ENCODE measurements at places on chromosomes 4 and X. TPM values are rescaled to one million over a fixed set of nuclear protein-coding genes. Genes with fewer than 3 reads are reported as not detected.

GRCh38 chrX:143788265-143788664 lies 67.7 kb upstream of the SPANXN2 start:
- no peaks in the 10 kb centered on the region for H3K36me3 ChIP-seq
- H3K27ac ChIP-seq, result no peak overlapping the region
- DNase-seq, result no peak
- no peaks in the 10 kb centered on the region for H3K27me3 ChIP-seq
- H3K4me1 ChIP-seq, result no peaks in the 10 kb centered on the region

DNA sequence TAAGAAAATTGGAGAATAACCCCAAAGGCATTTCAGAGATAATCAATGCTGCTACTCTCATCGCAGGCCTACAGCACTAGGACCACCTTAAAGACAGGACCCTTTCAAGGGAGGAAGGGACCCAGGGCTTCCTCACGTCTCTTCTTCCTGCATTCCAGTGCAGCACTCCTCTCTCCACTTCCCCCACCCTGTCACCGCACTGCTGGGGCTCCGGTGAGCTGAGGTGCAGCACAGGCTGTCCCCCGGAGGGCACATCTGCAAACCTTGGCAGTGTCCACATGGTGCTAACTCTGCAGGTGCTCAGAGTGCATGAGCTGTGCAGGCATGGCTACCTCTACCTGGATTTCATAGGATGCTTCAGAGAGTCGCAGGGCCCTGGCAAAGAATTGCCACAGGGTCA lies 305.6 kb downstream of the DCHS2 start:
- no peak overlapping the region for H3K27ac ChIP-seq
- no peaks in the 10 kb centered on the region for H3K4me1 ChIP-seq
- H3K4me3 ChIP-seq, result no peak overlapping the region
- H3K27me3 ChIP-seq, result no peaks in the 10 kb centered on the region

DNA sequence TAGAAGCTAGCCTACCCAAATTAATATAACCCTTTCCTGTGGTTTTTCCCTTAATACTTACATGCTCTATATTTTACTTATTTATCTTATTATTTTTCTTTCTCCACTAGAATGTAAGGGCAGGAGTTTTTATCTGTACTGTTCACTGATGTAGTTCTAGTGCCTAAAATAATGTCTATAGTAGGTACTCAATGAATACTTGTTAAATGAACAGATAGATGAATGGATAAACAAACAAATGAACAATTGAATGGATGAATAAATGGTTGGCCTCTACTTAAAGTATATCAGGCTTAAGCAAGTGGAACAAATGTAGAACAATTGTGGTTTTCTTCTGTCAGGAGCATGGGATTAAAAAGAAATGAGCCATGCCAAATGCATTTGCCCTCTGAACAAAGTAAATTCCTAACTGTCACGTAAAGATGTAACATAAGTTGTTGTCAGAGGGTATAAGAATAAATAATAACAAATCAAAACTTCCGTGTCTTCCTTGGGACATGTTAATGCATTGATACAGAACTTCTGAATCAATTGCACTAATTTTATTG lies 54.1 kb downstream of the SYTL5 start:
- no peaks in the 10 kb centered on the region for H3K27me3 ChIP-seq
- DNase-seq, result no peak
- no peaks in the 10 kb centered on the region for H3K4me1 ChIP-seq
- no peak overlapping the region for H3K4me3 ChIP-seq
- H3K36me3 ChIP-seq, result no peaks in the 10 kb centered on the region

The TEX11 gene
- total RNA-seq, result 0.75 TPM

- H3K27ac ChIP-seq, result no peak overlapping the region
- DNase-seq, result no peak
- H3K4me3 ChIP-seq, result no peak overlapping the region
- H3K36me3 ChIP-seq, result no peaks in the 10 kb centered on the region
These were observed 265.1 kb downstream of the SLC39A8 start for GRCh38 chr4:102080184-102080583.

GRCh38 chr4:17236686-17237085 lies 275.2 kb downstream of the QDPR start:
- H3K27ac ChIP-seq, result no peak overlapping the region
- no peak for DNase-seq
- H3K4me1 ChIP-seq, result no peaks in the 10 kb centered on the region
- no peak overlapping the region for H3K4me3 ChIP-seq
- no peaks in the 10 kb centered on the region for H3K36me3 ChIP-seq

The SPIN2A gene
- total RNA-seq, result 1.5 TPM

DNA sequence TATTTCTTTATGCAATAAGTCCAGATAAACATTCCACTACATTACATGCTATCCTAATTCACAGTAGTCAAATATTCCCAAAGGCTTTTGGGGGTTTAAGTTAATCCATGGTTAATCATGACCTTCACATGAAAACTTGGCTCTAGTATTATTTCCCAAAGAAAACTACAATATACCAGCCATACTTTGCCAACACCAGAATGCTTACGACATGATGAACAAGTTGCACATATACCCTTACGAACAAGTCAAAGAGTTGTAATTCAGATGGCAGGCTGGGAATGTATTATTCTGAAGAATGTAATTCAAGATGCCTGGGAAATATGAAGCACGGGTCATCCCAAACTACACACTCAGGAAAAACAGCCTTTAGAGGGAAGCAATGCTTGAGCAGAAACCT lies 499.6 kb downstream of the PPARGC1A start:
- no peaks in the 10 kb centered on the region for H3K27me3 ChIP-seq
- DNase-seq, result no peak
- H3K27ac ChIP-seq, result no peak overlapping the region
- no peaks in the 10 kb centered on the region for H3K4me1 ChIP-seq
- H3K4me3 ChIP-seq, result no peak overlapping the region

The UGT2A3 gene
- total RNA-seq, result not detected

GRCh38 chr4:178316211-178316610 lies 874.0 kb upstream of the AGA start:
- no peaks in the 10 kb centered on the region for H3K27me3 ChIP-seq
- no peaks in the 10 kb centered on the region for H3K36me3 ChIP-seq
- DNase-seq, result no peak

DNA sequence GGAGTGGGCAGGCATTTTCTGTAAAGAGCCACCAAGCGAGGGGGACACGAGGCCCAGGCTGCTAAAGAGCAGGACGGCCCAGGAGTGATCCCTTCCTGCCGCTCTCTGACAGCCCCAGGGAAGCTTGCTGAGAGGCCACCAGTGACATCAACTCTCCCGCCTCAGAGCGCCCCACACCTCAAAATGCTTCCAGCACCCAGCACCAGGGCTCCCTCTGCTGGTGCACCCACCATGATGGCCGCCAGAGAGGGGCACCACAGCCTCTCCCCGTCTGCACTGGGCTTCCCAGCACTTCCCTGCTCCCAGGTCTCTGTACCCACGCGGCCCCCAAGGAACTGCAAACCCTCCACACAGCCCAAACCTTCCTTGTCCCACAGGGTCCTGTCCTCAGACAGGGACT lies 40.4 kb downstream of the GAK start:
- peak; percentile 86 for DNase-seq
- H3K36me3 ChIP-seq, result peaks cover 28% of the 10 kb centered on the region
- no peak overlapping the region for H3K4me3 ChIP-seq
- H3K27ac ChIP-seq, result no peak overlapping the region
- H3K27me3 ChIP-seq, result no peaks in the 10 kb centered on the region

The CTAG2 gene
- total RNA-seq, result not detected

GRCh38 chrX:332496-332860 lies 13.9 kb upstream of the GTPBP6 start:
- H3K4me3 ChIP-seq, result no peak overlapping the region
- DNase-seq, result no peak
- no peak overlapping the region for H3K27ac ChIP-seq
- H3K27me3 ChIP-seq, result no peaks in the 10 kb centered on the region
- no peaks in the 10 kb centered on the region for H3K4me1 ChIP-seq
- H3K36me3 ChIP-seq, result peaks cover 1% of the 10 kb centered on the region

The CCKAR gene
- total RNA-seq, result not detected

- no peak overlapping the region for H3K27ac ChIP-seq
- no peak overlapping the region for H3K4me3 ChIP-seq
These were observed 275.2 kb downstream of the PTTG2 start for GRCh38 chr4:38235354-38235753.

- no peak for DNase-seq
- H3K36me3 ChIP-seq, result no peaks in the 10 kb centered on the region
- no peak overlapping the region for H3K4me3 ChIP-seq
- H3K27me3 ChIP-seq, result no peaks in the 10 kb centered on the region
- no peak overlapping the region for H3K27ac ChIP-seq
These were observed 376.8 kb upstream of the ZFP42 start for GRCh38 chr4:187618701-187619281.

- no peak overlapping the region for H3K27ac ChIP-seq
- H3K36me3 ChIP-seq, result no peaks in the 10 kb centered on the region
- no peak overlapping the region for H3K4me3 ChIP-seq
- no peak for DNase-seq
- no peaks in the 10 kb centered on the region for H3K4me1 ChIP-seq
These were observed 379.7 kb downstream of the SPRY1 start for GRCh38 chr4:123776267-123776666.

GRCh38 chr4:151215295-151215694 lies 61.7 kb upstream of the PRSS48 start:
- no peak for DNase-seq
- H3K27ac ChIP-seq, result no peak overlapping the region
- no peaks in the 10 kb centered on the region for H3K27me3 ChIP-seq
- H3K4me3 ChIP-seq, result no peak overlapping the region
- no peaks in the 10 kb centered on the region for H3K36me3 ChIP-seq

DNA sequence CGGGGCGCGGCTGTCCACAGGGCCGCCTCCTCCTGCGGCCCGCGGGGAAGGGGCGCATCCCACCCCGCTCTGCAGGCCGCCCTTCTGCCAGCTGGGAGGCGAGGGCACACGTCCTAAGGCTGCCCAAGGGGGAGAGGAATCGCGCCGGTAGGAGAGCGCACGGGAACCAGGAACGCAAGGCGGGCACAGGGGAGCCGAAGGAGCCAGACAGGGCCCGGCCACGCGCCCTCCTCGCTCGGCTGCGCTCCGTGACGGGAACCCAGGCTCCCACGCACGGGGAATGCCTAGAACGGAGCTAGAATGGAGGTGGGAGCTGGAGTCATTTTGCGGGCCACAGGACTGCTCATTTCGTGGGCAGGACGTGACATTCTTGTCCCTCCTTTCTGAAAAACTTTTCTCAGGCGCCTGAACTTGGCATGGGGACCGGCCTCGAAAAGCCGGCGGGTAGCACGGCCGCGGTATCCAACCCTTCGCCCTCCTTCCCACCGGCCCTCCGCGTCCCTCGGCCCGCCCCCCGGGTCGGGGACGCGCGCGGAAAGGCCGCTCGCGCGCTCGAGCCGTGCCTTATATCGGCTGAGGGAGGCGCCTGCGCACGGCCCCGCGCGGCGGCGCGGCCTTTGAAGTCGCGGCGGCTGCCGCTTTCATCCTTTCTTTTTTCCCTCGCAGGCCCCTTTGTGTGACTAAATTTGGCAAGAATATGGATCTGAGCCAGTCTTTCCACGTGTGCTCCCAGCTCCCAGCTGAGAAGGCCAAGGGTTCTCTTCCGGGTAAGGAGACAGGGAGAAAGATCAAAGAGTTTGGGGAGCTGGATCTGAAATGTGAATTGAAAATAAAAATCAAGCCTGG lies 4.2 kb upstream of the LEF1 start:
- H3K36me3 ChIP-seq, result no peaks in the 10 kb centered on the region
- peak overlapping the region; percentile 77 for H3K4me3 ChIP-seq
- peaks cover 8% of the 10 kb centered on the region for H3K4me1 ChIP-seq
- DNase-seq, result peak; percentile 80

The PCYT1B gene
- total RNA-seq, result 19.2 TPM

The TENM3 gene
- total RNA-seq, result 52.8 TPM

The CFP gene
- 4.6 TPM for total RNA-seq

The LRIT3 gene
- total RNA-seq, result 1.2 TPM

GRCh38 chr4:90001023-90001422 lies 106.4 kb downstream of the MMRN1 start:
- no peaks in the 10 kb centered on the region for H3K36me3 ChIP-seq
- H3K4me3 ChIP-seq, result no peak overlapping the region
- H3K4me1 ChIP-seq, result peaks cover 17% of the 10 kb centered on the region

- no peak overlapping the region for H3K27ac ChIP-seq
- DNase-seq, result no peak
- H3K36me3 ChIP-seq, result no peaks in the 10 kb centered on the region
- no peaks in the 10 kb centered on the region for H3K4me1 ChIP-seq
- H3K27me3 ChIP-seq, result no peaks in the 10 kb centered on the region
These were observed 15.4 kb upstream of the OCIAD1 start for GRCh38 chr4:48815483-48815882.

DNA sequence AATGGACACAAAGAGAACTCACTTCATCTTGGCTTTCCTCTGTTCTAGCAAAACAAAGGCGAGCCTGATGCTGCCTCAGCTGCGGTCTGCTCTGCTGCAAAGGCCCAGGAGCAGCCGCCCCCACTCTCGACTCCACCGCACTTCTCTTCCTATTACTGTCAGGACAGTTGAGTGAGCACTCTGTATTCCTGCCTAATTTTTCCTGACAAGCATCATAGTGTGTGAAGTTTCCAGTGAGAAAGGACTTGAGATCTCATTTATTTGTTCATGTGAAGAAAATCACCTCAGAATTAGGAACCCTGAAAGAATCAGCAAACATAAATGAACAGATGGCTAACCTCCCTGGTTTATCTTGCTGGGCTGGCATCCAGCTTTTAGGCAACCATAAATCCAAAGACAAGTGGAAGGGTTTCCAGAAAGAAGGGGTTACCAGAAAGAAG lies 15.6 kb downstream of the SCARB2 start:
- H3K27ac ChIP-seq, result peak overlapping the region; percentile 90
- no peaks in the 10 kb centered on the region for H3K27me3 ChIP-seq
- peaks cover 2% of the 10 kb centered on the region for H3K36me3 ChIP-seq
- H3K4me1 ChIP-seq, result no peaks in the 10 kb centered on the region

DNA sequence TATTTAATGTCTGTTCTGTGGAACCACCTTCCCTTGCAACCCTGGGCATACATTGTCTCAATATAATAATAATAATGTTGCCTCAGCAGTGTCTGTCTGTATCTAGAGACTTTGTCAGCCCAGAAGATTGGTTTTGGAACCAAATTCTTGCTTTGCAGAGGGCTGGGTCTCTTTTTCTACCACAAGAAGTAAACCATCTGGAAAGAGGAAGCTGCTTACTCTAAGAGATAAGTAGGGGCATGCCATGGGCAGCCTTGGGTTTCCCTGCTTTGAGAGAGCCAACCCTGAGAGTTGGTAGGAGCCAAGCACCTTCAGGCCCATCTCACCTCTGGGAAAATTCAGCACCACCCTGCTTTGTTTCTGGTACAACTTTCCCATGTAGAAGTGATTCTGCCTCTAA lies 27.0 kb downstream of the TMEM31 start:
- no peak overlapping the region for H3K4me3 ChIP-seq
- peaks cover 5% of the 10 kb centered on the region for H3K4me1 ChIP-seq
- no peak overlapping the region for H3K27ac ChIP-seq
- DNase-seq, result no peak
- peaks cover 7% of the 10 kb centered on the region for H3K27me3 ChIP-seq

The P2RY4 gene
- total RNA-seq, result 0.29 TPM

DNA sequence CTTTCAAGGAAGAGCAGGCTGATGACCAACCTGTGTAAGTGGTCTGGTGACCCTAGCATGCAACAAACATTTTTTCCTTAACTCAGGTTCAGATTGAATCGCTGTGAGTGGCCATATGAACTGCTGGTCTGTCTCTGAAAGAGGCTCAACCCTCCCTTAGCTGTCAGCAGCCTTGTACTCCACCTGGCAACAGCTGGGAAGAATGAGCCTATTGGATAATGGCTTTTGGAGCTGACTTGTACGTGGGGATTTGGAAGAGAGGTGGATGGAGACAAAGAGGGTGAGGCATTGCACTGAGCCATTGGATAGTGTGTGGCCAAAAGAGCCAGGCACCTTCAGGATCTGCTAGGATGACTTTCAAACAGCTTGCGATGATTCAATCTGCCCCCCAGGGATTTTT lies 35.7 kb upstream of the BMP15 start:
- no peak overlapping the region for H3K4me3 ChIP-seq
- H3K27ac ChIP-seq, result no peak overlapping the region
- no peaks in the 10 kb centered on the region for H3K36me3 ChIP-seq
- no peaks in the 10 kb centered on the region for H3K4me1 ChIP-seq
- no peaks in the 10 kb centered on the region for H3K27me3 ChIP-seq

The VCX3B gene
- not detected for total RNA-seq

All from endodermal cell (in vitro differentiated cells).